DMS 273 treated with DMSO at 0.1 percent for 48 hours (cell line): ENCODE measurements at places on chromosomes 2 and 18.

- no peak for DNase-seq
These were observed 142.0 kb downstream of the ZEB2 start for GRCh38 chr2:144377914-144378313.

- DNase-seq: no peak
These were observed 422.2 kb upstream of the FSIP2 start for GRCh38 chr2:185316383-185316782.

DNA sequence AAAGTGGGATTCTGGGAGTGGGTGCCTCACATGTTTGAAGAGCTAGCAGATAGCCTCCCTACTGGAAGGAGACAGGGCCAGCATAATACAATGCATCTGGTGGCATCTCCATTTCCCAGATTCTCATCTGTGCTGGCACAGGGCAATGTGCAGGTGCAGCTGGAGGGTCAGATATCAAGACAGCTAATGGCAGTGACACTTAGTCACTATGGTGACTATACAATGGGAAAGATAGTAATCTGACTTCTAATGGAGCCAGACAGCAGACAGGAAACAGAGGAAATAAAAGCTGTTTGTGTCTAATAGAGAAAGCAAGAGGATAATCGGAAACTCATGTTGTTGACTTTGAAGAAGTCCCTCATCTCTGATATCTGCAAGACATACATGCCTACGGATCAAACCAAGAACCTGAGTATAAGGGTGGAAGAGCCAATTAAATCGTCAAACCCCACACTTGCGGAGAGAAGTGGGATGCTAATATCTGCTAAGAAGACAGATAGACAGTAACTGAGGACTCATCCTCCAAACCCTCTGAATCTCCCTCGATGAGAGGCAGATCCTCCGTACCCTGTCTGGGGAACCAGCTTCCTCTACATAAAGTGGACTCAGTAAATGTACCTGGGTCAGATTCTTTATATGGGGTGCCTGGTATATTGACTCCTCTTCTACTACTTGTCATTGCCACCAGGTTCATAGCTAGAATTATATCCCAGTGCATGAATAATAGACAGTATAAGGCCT lies 692.7 kb downstream of the SOCS6 start:
- DNase-seq: no peak

- no peak for DNase-seq
These were observed 465.5 kb upstream of the FSHR start for GRCh38 chr2:49619804-49620203.

DNA sequence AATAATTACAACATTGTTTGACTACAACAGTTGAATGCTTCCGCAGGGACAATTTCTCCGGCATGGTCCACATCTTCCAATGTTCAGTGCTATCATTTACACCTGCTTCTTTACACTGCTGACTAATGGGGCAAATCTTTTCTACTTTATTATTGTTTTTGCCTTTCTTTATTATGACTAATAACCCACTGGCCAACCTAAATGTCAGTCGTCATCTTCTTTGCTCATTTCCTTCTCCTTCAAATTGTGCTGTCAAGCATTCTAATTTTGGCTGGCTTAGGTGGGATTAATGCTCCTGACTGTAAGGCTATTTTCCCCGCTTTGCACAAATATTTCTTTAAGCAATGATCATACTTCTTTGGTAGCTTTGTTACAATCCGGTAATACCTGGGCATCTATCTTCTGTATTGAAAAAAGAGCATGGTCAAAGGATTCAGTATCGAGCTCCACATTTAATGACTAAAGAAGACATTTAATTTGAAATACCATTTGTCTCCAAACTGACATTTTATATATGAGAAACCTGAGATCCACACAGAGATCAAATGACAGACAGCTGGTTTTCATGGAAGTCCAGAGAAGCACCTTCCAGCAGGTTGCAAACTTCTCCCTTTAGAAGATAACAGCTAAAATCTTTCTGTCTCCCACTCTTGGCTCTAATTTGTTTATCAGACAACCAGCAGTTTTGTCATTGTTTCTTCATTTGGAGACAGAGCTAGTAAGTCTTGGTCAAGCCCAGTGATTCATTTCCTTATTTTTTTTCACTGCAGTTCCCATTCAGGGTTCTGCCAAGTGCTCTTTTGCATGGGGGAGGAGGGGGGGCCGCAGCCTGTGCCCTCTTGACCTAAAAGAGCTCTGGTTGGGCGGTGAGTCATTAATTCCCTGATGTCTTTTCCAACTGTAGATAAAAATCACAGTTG lies 132.9 kb downstream of the SOCS6 start:
- DNase-seq: no peak

GRCh38 chr2:54158311-54158710 lies 42.9 kb downstream of the ACYP2 start:
- no peak for DNase-seq

DNA sequence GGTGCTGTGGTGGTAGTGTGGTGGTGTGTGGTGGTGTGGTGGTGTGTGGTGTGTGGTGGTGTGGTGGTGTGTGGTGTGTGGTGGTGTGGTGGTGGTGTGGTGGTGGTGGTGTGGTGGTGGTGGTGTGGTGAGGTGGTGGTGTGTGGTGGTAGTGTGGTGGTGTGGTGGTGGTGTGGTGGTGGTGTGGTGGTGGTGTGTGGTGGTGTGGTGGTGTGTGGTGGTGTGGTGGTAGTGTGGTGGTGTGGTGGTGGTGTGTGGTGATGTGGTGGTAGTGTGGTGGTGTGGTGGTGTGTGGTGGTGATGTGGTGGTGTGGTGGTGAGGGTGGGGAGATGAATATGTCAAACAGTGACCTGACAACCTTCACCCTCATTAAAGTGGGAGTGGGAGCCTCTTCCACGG lies 55.6 kb upstream of the DLGAP1 start:
- no peak for DNase-seq

DNA sequence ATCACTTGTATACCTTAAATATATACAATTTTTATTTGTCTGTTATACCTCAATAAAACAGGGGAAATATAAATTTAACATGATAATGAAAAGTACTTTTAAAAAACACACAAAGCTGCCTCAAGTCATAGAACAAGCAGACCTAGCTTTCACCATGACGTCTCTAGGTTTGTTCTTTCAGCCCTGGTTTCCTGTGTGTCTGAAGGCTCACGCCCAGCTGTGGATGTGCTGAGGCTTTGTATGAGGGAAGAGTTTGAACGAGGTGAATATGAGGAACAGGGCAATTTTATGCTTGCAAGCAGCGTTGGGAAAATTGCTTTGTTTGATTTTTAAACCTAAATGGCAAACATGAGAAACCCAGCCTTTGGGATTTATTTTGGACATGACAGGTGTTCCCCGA lies 15.3 kb downstream of the SH3RF3 start:
- no peak for DNase-seq

- no peak for DNase-seq
These were observed 32.5 kb upstream of the NFU1 start for GRCh38 chr2:69469784-69470183.

DNA sequence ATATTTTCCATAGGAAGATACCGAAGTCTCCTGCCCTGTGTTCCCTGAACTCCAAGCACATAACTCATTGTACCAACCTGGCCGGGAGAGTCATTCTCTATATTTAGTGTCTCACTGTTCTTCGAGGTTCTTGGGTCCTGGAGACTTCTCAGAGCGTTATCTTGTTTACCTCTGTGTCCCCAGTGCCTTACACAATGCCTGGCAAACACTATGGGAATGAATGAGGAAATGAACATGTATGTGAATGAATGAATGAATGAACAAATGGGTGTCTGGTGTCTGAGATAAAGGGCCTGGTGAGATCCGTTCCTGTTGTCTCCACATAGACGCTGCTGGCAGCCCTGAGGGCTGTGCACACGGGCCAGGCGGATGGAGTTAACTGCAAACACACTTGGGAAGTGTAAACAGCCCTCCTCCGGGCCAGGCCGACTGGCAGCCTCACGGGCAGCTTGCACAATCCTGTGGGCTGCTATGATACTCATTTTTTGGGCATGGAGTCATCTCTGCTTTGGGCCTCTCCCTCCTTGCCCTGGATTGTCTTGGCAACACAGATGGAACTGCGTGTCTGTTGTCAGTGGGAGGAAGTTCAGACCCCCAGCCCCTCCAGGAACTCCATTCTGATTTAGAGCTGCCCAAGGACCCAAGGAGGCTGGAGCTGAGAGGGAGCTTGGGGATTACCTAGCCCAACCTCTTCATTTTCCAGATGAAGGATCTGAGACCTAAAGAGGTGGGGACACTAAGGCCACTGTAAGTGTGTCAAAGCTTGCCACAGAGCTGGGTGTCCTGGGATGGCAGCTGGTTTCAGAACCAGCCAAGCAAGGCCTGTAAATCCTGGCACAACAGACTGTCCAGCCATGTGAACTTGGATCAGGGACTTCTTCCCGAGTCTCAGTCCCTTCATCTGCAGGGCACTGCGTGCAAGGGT lies 124.4 kb downstream of the INHBB start:
- no peak for DNase-seq

DNA sequence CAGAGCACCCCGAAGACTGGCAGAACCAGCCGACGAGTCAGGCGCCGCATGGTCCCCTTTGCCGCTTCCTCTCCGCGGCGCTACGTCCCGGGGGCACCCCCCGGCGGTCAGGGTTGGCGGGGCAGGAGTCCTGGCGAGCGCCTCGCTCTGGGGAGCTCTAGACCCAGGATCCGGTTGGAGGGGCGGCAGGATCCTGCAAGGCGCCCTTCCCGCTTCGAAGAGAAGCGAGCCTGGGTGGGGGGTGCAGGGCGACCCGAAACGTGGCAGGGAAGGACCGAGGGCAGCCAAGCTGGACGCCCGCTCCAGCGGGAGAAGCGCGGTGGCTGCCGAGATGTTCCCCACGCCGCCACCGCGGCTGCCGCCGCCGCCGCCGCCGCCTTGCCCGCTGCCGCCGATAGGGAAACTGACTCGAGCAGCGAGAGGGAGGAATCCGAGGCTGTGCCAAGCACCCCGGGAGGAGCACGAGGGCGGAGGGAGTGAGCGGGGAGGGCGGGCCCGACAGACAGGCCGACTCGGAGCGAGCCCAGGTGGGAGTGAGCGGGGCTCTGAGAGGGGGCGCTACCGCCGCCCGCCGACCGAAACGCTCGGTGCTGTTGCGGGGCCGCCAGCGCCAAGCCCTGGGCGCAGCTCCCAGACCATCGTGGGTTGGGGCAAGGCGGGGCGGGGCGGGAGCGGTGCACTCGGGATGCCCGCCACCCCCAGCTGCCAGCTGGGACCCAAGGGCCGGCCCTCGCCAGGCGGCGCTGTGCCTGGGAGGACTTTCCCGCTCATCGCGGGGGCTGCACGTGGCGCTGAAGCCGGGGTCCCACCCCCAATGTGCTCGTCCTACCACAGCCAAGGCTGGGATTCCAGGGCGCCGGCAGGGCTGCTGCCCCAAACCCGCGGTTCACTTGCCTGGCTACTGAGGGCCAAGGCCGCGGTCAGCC lies at the start of gene GALNT14:
Gene GALNT14, minus strand, starts transcription at position 404 of the 926 bp plus-strand sequence. Its CDS starts 354 bp downstream, at position 50.
- peak; percentile 62 for DNase-seq

GRCh38 chr18:35477974-35478373 lies 19.8 kb downstream of the INO80C start:
- DNase-seq: no peak

- no peak for DNase-seq
These were observed 29.0 kb downstream of the RAMP1 start for GRCh38 chr2:237888389-237888788.

- no peak for DNase-seq
These were observed 108.5 kb upstream of the UNC80 start for GRCh38 chr2:209663139-209663538.

- no peak for DNase-seq
These were observed 17.1 kb upstream of the CACNB4 start for GRCh38 chr2:152115952-152116351.

- no peak for DNase-seq
These were observed 99.2 kb upstream of the ITGA4 start for GRCh38 chr2:181357979-181358378.

GRCh38 chr2:11011359-11011758 lies 99.6 kb downstream of the KCNF1 start:
- DNase-seq: no peak
